ENCODE measurements at places on chromosomes 16 and 17. TPM values are rescaled to one million over a fixed set of nuclear protein-coding genes. Genes with fewer than 3 reads are reported as not detected.

KRT33B gene
- total RNA-seq, result not detected

PRSS53 gene
- 0.61 TPM for total RNA-seq

DNA sequence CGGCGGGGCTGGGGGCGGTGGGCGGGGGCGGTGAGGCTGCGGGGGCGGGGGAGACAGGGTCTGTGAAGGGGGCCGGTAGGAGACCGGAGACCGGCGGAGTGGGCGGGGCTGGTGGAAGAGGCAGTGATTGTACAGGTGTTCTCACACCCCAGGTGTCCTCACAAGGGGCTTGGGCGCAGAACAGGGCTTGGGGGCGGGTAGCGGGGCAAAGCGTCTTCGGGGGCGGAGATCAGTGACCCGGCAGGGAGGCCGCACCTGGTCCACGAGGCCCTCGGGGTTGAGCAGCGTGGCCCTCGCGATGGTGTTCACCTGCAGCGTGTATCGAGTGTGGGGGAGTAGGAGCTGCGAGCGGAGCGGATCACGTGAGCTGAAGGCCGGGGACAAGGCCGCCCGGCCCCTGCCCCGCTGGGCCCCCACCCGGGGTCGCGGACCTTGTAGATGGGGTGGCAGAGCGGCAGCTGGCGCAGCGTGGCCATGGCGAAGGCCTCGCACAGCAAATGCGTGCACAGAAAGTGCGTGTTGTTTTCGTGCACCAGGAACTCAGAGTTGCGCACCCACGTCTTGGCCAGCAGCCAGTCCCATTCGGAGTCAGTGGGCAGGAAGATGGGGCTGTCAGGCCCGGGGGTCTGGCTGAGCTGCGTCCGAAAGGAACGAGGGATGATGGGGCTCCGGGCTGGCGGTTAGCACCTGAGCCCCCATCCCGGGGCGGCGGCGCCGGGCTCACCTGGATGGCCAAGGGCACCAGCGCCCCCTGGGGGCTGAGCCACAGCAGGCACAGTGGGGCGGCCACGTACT lies 8.5 kb downstream of the ALOXE3 start:
- peaks cover 59% of the 10 kb centered on the region for H3K27me3 ChIP-seq
- H3K4me3 ChIP-seq, result peak overlapping the region; percentile 24
- peaks cover 6% of the 10 kb centered on the region for H3K4me1 ChIP-seq
- H3K27ac ChIP-seq, result no peak overlapping the region

YBX2 gene
- total RNA-seq, result 1.3 TPM

EFCAB5 gene
- not detected for total RNA-seq

PABPN1L gene
- not detected for total RNA-seq

DNA sequence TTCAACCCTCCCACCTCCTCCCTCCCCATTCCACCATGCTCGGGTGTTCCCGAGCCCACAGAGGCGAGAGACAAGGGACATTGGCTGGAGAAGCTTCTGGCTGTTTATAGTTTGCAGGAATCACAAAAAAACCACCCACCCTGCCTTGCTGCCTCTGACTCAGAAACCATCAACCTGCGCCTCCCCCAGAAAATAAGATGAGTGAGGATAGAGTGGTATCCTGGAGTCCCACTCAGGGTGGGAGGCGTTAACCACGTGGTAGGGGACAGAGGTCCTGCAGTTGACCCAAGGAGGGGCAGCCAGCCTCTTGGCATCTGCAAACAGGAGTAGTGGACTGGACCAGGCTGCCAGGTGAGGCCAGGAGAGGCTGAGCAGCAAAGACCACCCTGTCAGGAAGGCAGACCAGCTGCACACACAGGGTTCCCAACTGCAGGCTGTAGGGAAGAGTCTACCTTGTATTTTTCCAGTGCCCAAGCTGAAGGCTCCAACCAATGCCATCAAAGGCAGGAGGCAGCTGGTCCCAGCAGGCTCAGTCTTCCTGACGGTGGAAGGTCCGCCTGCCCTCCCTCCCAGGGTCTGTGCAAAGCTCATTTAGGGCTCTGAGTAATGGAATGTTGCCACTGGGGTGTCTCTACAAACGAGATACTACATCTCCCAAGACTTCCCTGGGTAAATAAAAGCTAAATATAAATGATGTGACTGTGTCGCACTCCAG lies 201.5 kb upstream of the TNRC6C start:
- H3K36me3 ChIP-seq, result no peaks in the 10 kb centered on the region
- DNase-seq, result no peak
- no peaks in the 10 kb centered on the region for H3K4me1 ChIP-seq
- no peak overlapping the region for H3K4me3 ChIP-seq
- no peaks in the 10 kb centered on the region for H3K27me3 ChIP-seq

- H3K27ac ChIP-seq, result no peak overlapping the region
- H3K4me3 ChIP-seq, result no peak overlapping the region
- peaks cover 89% of the 10 kb centered on the region for H3K4me1 ChIP-seq
- H3K27me3 ChIP-seq, result no peaks in the 10 kb centered on the region
- peak; percentile 62 for DNase-seq
Observed at GRCh38 chr17:17819561-17819995, 17.2 kb downstream of the SREBF1 start.

HBZ gene
- not detected for total RNA-seq

DNA sequence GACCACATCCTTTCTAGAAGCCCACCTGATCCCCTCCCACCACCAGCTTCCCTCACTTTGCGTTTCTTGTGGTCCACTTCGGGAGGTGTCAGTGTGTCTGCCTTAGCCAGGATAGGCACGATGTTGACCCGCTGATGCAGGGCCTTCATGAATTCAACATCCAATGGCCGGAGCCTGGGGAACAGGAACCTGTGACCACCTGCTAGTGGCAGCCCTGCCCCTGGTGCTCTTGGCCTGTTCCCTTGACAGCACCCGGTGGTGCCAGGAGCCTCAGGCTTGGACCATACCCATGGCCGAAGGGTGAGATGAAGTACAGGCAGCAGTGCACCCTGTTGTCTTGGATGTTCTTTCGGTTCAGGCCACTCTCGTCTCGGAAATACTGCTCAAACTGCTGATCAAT lies 7.2 kb upstream of the MTMR4 start:
- no peak overlapping the region for H3K27ac ChIP-seq
- H3K27me3 ChIP-seq, result no peaks in the 10 kb centered on the region
- peaks cover 54% of the 10 kb centered on the region for H3K4me1 ChIP-seq
- DNase-seq, result no peak
- H3K4me3 ChIP-seq, result no peak overlapping the region
- peaks cover 33% of the 10 kb centered on the region for H3K36me3 ChIP-seq

DNA sequence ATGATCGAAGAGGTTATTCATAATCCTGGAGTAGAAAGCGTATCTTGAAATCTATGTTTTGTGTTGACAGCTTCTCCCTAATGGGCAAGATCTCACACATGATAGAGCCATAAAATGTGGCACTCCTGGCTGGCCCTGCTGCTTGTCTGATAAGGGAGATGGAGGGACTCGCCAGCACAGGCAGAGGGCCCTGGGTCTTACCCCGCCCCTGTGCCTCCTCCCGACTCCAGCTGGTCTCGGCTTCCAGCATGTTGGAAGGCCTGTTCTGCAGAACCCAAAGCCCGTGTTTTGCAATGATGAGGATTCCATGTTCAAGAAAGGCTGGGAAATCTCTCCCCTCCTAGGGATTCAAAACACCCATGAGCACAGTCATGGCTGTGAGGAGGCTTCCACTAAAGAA lies 106.7 kb upstream of the SDK2 start:
- peaks cover 23% of the 10 kb centered on the region for H3K4me1 ChIP-seq
- H3K4me3 ChIP-seq, result no peak overlapping the region

DNA sequence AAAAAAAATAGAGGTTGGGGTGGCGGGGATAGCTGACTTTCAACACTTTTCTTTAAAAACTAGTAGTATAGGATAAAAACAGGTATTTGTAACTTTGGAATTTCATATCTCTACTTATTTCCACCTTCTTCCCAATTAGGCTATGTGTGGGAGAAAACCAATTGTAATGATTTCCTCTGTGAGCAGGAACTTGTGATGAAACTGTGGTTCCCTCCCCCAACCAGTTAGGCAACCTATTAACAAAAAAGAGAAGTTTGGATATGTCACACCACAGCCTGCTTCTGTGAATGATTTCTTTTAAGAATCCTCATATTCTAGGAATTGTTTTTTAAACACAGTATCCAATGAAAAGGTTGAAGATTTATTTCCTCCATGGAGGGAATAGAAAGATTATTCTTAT lies 1.9 kb downstream of the IGSF6 start:
- H3K27me3 ChIP-seq, result no peaks in the 10 kb centered on the region
- no peak for DNase-seq
- H3K27ac ChIP-seq, result no peak overlapping the region
- H3K36me3 ChIP-seq, result peaks cover 9% of the 10 kb centered on the region

- no peaks in the 10 kb centered on the region for H3K36me3 ChIP-seq
- no peak for DNase-seq
- H3K27ac ChIP-seq, result no peak overlapping the region
- no peaks in the 10 kb centered on the region for H3K4me1 ChIP-seq
- no peaks in the 10 kb centered on the region for H3K27me3 ChIP-seq
Observed at GRCh38 chr17:61617330-61617729, 26.3 kb upstream of the NACA2 start.

DNA sequence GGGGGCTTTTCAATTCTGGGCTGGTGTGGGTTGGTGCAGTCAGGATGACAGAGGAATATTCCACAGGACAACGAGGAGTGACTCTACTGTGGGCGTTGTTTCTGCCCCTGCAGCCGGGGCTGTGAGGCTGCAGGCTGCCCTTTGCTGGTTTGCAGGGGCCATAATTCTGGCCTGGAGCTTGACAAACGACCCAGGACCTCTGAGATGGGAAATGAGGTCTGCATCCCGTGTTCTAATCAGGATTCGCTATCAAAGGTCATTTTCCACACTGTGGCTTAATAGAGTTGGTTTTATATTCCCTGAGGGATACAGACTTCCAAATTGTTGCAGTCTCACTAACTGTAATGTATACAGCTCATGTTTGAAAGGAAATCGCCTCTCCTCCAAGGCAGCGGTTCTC lies 180.9 kb downstream of the RPTOR start:
- no peak for DNase-seq
- H3K4me1 ChIP-seq, result peaks cover 12% of the 10 kb centered on the region
- no peaks in the 10 kb centered on the region for H3K27me3 ChIP-seq
- H3K27ac ChIP-seq, result no peak overlapping the region
- no peak overlapping the region for H3K4me3 ChIP-seq
- H3K36me3 ChIP-seq, result no peaks in the 10 kb centered on the region

ANKRD40CL gene
- not detected for total RNA-seq

DNA sequence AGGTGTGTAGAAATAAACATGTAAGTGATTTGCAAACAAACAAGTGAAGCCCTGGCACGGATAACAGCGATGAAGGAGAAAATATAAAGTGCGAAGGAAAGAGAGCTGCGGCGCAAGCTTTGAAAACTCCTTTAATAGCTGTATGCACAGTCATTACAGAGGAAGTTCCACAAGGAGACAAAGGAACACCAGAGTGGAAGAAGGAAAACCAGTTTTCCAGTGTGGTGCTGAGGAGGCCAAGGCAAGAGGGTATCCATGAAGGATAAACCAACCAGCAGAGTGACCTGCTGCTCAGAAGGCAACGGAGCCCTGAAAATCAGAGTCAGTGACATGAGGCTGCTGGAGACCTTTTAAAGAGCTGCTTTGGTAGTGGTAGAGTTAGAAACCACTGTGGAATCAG lies 24.4 kb downstream of the METTL16 start:
- no peak overlapping the region for H3K4me3 ChIP-seq
- DNase-seq, result no peak
- H3K36me3 ChIP-seq, result no peaks in the 10 kb centered on the region

- DNase-seq, result no peak
- no peaks in the 10 kb centered on the region for H3K36me3 ChIP-seq
- no peak overlapping the region for H3K4me3 ChIP-seq
- H3K27ac ChIP-seq, result no peak overlapping the region
Observed at GRCh38 chr16:7867831-7868230, 535.2 kb downstream of the RBFOX1 start.

DNA sequence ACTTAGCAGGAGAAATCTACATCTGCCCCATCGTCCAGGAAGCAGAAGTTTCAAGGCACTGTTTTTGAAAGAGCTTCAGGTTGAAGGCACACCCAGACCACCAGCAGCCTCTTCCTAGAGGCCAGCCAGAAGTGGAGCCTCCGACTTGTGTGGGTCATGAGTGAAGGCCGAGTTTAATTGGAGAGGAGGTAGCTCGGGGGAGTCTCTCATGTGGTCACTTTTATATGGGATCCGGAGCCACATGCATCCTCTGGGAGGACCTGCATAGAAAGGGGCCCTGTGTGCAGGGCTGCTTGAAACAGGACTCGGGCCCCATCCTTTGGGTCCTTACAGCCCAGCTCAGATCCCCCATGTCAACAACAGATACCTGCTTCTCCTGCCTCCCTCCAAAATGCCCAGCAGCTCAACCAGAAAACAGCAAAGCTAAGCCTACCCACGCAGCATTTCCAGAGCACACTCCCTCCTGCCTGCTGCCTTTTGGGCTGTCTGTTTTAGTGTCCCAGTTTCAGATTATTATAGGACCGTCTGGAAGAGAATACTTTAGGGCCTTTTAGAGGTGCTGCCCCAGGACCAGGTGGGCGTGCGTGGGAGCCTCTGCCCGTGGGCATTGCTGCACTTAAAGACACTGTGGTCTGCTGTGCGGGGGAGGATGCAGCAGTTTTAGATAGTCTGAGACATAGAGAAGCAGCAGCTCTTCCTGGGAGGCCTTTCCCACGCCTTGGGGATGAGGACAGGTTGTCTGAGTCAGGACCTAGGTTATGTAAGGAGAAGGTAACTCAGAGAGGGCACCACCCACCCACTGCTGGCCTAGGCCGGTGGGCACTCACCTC lies 29.5 kb downstream of the MPRIP start:
- no peak for DNase-seq
- no peaks in the 10 kb centered on the region for H3K27me3 ChIP-seq
- no peak overlapping the region for H3K4me3 ChIP-seq
- H3K36me3 ChIP-seq, result peaks cover 25% of the 10 kb centered on the region

All from heart right ventricle (tissue), 16 donors.